ENCODE measurements at places on chromosomes 13 and 19.

- DNase-seq, result no peak
Measured at GRCh38 chr19:33438987-33439781, 65.7 kb downstream of the CEBPG start.

GRCh38 chr19:40285353-40286234 lies 449 bp upstream of the AKT2 start:
- DNase-seq, result peak; percentile 99

DNA sequence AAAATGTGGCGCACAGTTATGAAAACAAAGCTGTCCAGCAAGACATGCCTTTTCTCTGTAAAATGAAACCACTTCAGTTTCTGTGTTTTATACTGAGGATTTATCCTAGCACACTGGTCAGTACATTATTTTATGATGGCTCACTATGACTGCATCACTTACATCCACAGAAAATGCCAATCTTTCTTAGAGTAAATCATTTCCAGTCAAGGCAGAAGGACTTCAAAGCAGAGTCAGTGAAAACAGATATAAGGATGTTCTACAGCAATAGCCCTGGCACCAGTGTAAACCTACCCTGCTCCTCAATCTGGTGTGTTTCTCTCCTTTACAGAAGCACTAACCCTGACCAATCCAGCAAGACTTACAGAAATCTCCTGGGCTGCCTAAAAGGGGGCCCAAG lies 473.5 kb downstream of the GPC6 start:
- DNase-seq, result no peak

DNA sequence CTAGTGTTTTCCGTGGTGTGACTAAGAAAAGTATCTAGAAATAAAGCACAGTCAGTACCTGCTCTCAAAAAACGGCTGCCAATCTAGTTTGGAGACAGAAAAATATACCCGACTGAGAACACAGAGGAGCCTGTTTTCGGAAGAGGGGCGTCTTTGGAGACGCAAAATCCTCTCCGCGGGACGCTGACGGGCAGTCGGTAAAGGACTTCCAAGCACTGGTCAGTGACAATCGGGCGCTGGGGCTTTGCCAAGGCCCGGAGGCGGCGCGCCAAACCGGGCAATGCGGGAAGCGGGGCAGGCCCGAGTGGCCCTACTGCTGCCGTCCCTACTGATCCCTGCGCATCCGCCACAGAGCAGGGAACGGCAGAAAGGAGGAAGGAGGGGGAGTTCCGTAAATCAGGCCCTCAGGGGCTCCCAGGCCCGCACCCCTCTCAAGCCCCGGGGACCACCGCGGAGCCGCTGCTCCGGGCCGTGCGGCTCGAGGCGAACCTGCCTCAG lies 588 bp upstream of the DPY19L3 start:
- no peak for DNase-seq

Data from activated CD4-positive, alpha-beta T cell treated with anti-CD3 and anti-CD28 coated beads, Interleukin-2, Interleukin-4, amounts not matched to agents 100 ng/mL and 50 ng/mL, durations not matched to agents 16 hours and 8 hours (primary cell).